Naive thymus-derived CD4-positive, alpha-beta T cell (primary cell): ENCODE measurements at places on chromosomes 13 and 19.

DNA sequence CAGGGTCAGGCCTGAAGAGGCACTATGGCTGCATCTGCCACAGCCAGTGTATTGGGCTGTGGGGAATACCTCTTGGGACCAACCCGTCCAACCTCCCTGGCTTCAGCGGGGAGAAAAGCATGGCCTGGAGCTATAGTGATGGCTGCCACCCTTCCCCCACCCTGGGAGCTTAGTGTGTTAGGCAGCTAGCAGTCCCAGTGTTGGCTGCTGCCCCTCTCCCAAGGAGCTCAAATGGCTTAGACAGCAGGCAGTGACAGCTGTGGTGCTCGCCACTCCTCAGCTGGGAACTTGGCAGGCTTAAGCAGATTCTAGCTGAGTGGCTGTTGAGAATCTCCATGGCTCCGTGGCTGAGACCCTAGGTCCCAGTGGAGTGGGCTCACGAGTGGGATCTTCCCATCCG is 19.7 kb downstream of the ACOD1 start:
- DNase-seq = no peak

DNA sequence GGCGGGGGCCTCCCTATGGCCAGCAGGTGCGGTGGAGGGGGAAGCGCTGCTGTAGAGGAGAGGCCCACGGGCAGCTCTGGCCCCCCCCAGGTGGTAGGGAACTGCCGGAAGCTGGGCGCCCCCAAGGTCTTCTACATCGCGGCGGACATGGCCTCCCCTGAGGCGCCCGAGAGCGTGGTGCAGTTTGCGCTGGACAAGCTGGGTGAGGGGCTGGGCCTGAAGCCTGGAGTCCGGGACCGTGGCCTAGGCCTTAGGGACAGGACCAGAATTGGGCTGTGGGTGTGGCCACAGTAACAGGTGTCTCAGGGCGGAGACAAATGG is 3.8 kb upstream of the RPL36 start:
- DNase-seq = no peak

- no peak for DNase-seq
Measured at GRCh38 chr19:1173159-1173844, 766 bp downstream of the SBNO2 start.

DNA sequence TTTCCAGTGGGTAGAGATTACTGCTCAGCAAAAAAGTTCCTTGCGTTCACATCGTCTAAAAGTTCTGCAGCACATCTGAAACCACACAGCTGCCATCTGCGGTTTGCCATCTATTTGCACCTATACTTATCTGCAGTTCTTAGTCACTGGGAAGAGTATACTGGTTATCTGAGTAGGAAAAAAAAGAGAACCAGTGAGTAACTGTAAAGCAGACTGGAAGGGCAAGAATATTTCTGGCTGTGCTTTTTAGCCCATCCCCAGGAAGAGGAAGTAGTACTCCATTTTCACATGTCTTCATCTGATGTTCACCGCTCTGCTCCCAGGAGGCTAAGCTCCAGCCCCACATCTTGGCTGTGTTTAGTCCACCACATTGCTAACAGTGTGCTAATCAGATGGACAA is 35.6 kb downstream of the EFNB2 start:
- DNase-seq = no peak

- no peak for DNase-seq
Measured at GRCh38 chr13:109113427-109113826, 484.0 kb downstream of the MYO16 start.

DNA sequence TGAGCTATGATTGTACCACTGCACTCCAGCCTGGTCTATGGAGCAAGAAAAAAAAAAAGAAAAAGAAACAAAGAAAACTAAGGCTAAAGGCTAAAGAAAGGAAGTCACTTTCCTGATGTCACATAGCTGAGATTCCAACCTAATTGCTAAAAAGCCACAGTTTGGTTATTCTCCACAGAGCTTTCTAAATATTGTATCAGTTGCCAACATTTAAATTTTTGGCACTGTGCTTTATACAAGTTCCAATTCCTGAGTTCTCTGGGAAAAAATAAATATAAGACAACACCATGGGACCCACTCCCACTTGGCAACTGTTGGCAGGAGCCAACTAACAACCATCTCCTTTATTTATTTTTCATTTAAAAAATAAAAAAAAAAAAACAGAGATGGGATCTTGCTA is 11.2 kb upstream of the LYPD3 start:
- DNase-seq = no peak

GRCh38 chr19:9940778-9941177 is 4.5 kb upstream of the OLFM2 start:
- DNase-seq = no peak

DNA sequence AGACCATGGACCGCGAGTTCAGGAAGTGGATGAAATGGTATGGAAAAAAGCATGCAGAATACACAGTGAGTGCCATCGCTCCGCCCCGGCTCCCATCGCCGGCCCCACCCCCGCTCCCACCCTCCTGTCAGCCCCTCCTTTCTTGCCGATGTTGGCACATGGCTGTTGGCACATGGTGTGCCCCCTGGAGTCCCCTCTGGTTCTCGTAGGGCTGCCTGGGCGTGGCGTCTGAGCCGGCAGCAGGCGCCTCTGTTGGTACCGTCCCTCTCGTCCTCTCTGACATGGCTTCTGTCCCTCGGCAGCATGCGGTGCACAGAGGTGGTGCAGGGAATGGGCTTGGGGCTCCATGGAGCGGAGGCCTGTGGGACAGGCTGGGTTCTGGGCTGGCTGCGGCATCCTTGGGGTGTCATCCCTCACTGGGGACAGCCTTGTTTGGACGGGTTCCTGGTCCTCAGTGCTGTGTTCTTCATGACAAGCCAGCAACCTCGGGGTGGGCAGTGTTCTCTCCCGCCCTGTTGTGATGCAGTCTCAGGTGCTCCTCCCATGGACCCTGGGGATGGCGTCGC is 30.9 kb downstream of the DOT1L start:
- DNase-seq = no peak

GRCh38 chr19:51159656-51160055 is 17.6 kb downstream of the SIGLEC7 start:
- DNase-seq = no peak

GRCh38 chr19:12202250-12202649 is 39.4 kb downstream of the ZNF136 start:
- peak; percentile 59 for DNase-seq

DNA sequence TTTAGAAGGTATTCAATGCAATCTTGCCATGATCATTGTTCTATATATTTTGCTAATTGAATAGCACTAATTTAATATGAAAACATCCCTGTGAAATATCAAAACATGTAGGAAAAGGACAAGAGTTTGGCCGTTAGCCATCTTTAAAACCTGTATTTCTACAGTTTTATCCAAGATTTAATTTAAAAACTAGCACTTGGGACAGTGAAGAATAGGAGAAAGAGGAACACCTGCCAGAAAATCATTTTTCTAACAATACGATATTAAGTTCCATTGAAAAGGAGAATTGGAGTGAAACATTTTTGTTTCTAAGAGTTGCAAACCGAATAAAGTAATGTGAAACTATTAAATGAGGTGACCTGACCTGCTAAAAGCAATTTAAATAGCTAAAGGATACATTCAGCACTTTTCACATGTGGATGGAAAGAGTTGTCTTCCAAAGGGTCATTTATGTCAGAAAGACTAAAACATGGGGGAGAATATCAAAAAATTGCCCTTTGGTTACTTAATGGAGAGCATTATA is 1673.6 kb upstream of the MIR17HG start:
- DNase-seq = no peak

DNA sequence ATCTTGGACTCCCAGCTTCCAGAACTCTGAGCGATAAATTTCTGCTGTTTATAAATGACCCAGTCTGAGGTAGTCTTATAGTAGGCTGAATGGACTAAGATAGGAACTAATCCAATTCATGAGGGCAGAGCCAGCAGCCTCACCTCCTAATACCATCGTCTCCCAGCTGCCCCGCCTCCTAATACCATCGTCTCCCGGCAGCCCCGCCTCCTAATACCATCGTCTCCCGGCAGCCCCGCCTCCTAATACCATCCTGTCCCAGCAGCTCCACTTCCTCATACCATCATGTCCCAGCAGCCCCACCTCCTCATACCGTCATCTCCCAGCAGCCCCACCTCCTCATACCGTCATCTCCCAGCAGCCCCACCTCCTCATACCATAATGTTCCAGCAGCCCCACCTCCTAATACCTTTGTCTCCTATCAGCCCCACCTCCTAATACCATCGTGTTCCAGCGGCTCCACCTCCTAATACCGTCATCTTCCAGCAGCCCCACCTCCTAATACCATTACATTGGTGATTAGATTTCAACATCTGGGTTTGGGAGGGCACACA is 2.4 kb upstream of the ARGLU1 start:
- DNase-seq = peak; percentile 46
